ENCODE measurements at places on chromosomes 6 and 20.
A peak's percentile ranks its signal among the peaks of the same experiment; 100 is the strongest.

DNA sequence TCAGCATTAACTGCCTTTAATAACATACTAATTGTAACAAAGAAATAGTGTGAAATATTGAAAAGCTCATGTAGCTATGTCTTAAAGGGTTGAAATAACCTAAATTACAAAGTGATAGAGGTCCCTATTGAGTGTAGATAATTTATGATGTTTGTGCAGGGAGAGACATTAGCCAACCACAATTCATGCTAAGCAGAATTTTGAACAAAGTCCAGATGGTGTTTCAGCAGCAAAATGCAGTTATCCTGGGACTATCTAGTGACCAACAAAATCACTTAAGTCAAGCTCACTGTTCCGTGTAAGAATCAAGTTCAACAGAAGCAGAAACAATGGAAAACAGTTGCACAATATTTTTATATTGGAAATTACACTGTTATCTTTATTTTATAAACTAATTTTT, 218.5 kb downstream of the SIM1 start:
- no peak for DNase-seq

DNA sequence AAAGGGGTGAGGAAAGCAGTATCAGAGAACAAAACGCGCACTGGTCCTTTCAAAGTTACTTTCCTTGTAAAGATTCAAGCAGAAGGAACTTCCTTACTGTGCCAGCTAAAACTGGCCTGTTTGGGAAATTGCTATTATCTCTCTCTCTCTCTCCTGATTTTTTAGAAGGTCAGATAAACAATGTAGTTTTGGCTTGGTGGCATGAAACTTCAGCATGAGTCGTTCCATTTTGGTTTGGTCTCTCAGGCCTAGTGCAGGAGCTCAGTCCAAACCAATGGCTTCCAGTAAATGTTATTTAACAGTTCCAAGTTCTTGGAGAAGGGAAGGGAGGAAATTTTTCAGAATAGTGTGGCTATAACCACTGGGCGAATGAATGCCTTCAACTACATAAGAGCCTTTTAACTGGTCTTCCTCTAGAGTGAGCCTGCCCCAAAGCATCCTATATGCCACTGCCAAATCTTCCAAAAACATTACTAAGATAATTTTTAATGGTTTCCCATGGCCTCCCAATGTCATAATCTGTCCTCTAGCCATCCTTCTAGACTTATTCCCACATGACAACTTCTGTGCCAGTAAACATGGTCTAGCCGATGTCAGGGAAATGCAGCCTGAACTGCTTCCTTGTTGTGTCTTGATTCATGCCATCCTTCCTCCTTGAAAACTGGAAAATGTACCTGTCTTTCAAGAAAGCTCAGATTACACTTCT, 9.1 kb upstream of the SNX9 start:
- DNase-seq = no peak

GRCh38 chr6:70411542-70412251, 1.6 kb upstream of the FAM135A start:
- no peak for DNase-seq

DNA sequence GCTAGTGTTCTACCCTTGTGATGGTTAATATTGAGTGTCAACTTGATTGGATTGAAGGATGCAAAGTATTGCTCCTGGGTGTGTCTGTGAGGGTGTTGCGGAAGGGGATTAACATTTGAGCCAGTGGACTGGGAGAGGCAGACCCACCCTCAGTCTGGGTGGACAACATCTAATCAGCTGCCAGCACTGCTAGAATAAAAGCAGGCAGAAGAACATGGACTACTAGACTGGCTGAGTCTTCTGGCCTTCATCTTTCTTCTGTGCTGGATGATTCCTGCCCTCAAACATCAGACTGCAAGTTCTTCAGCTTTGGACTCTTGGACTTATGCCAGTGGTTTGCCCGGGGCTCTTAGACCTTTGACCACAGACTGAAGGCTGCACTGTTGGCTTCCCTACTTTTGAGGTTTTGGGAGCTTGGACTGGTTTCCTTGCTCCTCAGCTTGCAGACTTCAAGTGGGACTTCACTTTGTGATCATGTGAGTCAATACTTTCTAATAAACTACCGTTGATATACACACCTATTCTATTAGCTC, 50.1 kb downstream of the SDHAF4 start:
- no peak for DNase-seq

DNA sequence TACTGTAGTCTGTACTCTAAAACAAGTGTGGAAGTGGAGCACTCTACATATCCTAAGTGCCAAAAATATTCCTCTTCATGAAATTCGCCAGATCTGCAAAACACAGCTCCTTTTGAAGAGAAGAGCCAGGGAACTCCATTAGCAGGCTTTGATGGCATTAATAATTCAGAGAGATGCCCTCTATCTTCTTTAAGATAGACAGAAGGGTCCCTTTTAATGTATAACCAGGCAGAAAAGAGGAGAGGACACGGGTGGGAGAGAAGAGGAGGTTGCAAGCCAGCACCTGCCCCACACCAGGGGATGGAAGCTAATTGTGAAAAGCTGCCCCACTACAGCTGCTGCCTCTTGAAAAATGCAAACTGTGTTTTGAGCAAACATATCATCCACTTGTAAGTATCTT, 3.7 kb upstream of the RFPL4B start:
- DNase-seq = no peak

DNA sequence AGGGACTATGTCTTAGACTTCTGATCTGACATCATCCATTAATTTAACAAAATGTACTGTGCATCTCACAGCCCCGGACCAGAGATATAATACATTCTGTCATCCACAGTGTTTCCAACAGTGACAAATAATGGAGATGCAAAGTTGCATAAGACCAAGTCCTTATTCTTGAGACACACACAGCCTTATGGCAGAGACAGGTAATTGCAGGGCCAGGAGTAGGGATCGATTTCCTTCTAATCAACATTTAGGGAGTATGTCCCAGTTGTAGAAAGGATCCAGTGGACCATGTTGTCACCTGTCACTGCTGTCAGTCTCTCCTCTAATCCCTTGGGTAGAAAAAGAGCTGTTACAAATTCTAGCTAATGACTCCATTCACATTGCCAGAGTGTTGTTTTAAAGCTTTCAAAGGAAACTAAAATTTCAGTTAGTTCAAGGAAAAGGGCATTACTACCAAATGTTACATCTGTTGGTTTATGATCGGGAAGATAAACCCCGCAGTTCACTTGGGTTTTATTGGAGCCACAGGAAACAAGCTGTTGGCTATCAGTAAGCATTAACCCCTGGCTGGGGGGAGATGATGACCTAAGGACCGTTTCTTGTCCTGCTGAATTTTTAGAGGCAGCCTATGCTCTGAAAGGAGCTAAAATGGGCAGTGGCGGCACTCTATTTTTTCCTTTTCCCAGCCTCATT, 111.4 kb upstream of the ATXN1 start:
- DNase-seq = no peak

DNA sequence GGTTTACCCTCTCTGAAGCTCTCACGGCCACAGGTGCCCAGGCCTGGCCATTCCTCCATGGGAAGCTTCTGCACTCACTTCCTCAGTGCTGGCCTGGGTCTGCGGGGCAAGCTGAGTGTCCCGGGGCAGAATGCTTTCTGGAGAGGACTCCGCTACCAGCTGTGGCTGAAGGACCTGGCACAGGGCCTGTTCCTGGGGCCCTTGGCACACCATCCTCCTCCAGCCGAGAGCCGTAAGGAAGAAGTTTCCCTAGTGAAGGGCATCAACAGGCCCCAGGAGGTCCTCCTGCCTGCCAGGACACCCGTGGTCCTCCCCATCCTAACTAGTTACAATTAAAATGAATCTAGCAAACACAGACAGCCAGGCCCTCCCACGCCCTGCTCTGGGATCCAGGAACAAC, 14.0 kb upstream of the KCNK15 start:
- no peak for DNase-seq

DNA sequence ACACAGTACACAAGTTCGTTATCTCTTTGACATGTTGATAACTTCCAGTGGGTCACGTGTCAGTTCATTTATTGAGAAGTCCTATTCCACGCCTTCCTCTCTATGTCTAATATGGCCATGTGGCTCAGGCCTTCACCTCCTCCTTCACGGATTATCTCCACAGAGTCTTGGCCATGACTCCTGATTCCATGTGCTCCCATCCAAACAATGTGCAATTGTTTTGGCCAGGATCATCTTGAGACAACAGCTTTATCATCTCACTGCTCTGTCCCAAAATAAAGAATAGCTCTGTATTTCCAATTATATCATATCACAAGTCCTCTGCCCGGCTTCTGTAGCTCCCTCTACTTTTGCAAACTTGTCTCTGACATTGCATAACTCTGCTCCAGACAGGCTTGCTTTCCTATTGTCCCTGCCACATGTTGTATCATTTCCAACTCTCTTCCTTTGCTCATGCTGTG, 11.1 kb upstream of the TXNDC5 start:
- no peak for DNase-seq

DNA sequence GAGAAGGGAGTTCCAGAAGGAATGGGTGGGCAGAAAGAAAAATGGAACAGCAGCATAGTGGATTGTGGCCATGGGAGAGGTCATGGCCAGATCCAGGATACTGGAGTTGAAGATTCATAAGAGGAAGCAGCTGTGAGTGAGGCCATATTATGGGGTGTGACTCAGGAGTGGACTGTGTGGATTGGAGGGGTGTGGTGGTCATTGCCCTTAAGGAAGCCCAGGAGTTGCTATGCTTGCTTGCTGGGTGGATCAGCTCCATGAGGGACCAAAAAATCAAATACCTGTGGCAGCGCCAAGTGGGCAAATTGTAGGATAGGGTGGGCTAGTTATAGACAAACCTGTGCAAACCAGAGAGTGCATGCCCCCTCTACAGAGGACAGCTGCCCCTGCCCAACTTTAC, 18.3 kb downstream of the LRRC1 start:
- no peak for DNase-seq

DNA sequence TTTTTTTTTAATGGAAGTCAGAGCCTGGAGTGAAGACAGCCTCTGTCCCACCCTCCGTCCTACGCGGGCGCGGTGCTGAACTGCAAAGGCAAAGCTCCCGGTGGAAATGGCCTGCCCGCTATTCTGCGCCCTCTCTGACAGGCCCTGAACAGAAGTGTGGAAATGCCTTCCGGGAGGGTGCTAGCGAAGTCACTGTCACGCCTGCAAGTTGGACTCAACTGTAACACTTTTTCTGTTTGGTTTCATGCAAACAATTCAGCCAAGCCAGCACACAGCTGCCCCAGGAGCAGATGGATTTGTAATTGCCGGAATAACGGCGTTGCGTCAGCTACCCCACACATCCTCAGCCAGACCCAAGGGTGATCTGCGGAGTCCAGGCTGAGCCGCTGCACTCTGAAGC, 107.6 kb downstream of the PSMB1 start:
- no peak for DNase-seq

- DNase-seq = no peak
These were observed 205.3 kb downstream of the TBXT start for GRCh38 chr6:165962366-165962765.

DNA sequence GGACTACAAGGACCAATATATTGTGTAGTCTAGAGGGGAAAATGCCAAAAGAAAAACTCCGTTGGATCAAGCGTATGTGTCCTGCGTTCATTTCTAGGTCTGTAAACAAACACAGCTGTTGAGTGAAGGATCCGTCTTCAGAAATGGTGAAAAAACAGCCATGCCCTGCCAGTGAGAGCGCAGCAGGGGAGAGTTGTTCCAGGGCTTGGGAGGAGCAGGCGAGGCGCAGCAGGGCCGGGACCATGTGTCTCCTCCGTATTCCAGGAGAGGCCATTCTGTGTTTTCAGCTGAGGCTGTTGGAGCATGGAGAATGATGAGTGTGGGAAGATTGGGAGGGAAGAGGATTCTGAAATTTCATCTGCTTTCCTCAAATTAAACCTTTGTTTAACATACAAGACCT, 38.0 kb downstream of the BMP6 start:
- DNase-seq = no peak

GRCh38 chr6:21529431-21529830, 64.1 kb upstream of the SOX4 start:
- DNase-seq = no peak

GRCh38 chr6:149164199-149164750, 153.2 kb upstream of the TAB2 start:
- no peak for DNase-seq

DNA sequence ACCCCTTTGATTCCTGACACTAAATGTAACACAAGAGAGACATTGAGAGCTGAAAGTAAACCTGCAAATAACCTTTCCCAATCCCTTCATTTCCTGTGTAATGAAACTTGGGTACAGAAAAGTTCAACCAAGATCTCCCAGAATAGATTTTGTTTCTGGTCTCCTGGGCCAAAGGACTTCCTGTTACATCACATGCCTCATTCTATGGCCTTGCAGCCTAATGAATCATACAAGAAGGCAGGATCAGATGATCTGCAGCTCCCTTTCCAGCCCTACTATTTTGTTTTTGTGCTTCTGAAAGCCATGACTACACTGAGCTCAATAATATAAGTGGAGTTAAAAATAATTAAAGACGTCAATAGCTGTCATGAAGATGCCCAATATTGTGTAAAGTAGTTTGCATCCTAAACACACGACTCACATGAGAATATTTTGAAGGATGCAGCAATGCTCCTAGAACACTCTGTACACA, 73.4 kb upstream of the NOX3 start:
- DNase-seq = no peak

- DNase-seq = no peak
These were observed 101.1 kb upstream of the IFNGR1 start for GRCh38 chr6:137320271-137320670.

DNA sequence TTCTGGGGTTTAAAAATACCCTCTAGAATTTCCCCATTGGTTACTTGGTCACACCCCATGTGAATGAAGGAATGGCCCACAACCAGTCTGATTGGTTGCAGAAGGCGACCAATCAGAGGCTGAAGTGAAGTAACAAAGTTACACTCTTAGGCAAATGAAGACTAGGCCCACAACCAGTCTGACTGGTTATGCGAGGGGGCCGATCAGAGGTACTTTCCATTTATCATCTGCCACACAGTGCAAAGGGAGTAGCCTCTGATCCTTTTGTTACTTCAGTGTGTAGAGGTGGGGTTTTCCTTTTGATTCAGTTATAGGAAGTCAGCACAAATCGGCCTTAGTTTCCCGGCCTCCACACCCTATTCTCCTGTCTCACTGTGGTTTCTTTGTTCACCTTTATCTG, 61.2 kb upstream of the SGK1 start:
- peak; percentile 33 for DNase-seq

- no peak for DNase-seq
These were observed 12.4 kb downstream of the PKIG start for GRCh38 chr20:44594730-44595129.

- DNase-seq = no peak
These were observed 21.3 kb upstream of the MICB start for GRCh38 chr6:31476515-31477139.
